ENCODE measurements at places on chromosomes 5 and 9. TPM values are rescaled to one million over a fixed set of nuclear protein-coding genes. Genes with fewer than 3 reads are reported as not detected.

The DAB2IP gene
- 0.06 TPM for polyA plus RNA-seq

The TRPM3 gene
- not detected for polyA plus RNA-seq

GRCh38 chr5:61346511-61346910 lies 14.5 kb downstream of the ZSWIM6 start:
- DNase-seq: no peak

DNA sequence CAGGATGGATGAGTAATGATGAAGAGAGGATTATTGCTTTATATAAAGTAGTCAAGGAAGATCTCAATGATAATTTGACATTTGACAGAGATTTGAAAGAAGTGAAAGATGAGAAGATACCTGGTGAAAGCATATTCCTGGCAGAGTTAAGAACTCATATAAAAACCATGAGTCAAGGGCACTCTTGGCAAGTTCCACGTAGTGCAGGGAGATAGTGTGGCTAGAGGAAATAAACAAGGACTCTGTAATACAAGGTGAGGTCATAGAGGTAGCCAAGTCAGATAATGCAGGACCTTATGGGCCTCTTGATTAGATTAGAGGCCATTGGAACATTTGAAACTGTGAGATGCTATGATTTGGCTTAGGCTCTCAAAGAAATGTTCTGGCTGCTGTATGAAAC lies 72.3 kb downstream of the HCN1 start:
- DNase-seq: no peak

DNA sequence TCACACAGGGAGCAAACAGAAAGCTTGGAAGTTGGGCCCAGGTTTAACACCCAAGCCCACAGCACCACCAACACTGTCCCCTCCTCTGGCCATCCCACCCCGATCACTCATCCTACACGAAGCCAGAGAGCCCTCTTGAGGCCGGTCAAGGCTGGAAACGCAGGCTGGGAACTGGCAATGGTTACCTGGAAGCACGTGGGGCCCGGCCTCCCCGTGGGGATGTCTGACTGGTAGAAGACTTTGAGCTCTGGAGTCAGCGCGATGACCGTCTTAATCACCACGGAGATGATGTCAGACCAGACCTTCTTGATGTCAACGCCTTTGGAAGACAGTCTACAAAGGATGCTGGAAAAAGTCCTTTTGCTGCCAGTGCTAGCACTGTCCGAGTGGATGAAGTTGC lies 104.1 kb downstream of the TTLL11 start:
- DNase-seq: no peak

- DNase-seq: no peak
Measured at GRCh38 chr5:110932755-110933488, 138.6 kb upstream of the TSLP start.

Measured in immature natural killer cell (primary cell).